ENCODE measurements at places on chromosomes 4 and X.

- DNase-seq = no peak
Measured at GRCh38 chrX:42943051-42943974, 165.3 kb upstream of the PPP1R2C start.

DNA sequence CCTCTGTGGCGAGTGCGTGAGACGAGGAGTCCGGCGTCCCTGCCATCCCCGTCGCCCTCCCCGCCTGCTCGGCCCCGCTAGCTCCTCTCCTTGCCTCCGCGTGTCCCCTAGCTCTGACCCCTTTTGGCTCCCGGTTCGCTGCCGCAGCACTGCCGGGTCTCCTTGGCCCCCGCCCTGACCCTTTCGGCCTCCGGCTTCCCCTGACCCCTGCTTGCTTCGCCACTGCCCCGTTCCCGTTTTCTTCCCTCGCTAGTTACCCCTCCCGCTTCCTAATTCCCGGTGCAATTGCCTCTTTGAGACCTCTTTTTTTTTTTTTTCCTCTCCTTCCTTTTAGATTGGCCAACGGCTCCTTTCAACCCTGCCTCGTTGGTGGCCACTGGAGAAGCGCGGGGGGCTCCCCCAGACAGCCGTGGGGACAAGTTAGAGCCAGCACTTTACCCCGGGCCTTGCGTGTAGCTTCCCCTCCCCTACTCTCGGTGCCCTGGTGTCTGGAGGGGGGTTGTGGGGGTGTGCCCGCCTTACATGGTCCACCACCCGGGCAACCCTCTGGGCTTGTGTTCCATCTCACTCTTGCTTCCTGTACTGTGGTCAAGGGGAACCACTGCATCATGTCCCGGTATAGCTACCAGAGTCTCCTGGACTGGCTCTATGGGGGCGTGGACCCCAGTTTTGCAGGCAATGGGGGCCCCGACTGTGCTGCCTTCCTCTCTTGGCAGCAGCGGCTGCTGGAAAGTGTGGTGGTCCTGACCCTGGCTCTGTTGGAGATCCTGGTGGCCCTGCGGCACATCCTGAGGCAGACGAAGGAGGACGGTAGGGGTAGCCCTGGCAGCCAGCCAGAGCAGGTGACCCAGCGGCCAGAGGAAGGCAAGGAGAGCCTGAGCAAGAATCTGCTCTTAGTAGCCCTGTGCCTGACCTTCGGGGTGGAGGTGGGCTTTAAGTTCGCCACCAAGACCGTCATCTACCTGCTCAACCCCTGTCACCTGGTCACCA lies 548 bp downstream of the TMEM164 start:
- DNase-seq = no peak

DNA sequence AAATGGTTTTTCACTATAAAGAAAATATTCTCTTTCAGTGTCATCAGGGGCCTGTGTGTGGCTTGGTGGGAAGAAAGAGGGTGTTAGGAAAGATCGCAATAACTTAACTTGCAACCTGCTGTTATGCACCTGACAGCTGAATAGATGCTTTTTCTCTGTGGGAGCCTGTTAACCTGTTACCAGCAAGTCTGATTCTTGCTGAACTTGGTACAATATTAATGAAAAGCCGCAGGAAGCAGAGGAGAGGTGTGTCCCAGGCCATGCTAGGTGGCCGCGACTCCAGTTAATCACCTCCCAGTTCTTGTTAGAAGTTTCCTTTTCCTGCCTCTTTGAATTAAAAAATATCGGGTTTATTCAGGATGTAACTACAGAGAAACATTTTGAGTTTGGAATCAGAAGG lies 494.8 kb upstream of the AGA start:
- DNase-seq = no peak

GRCh38 chr4:158255727-158256324 lies 45.5 kb downstream of the TMEM144 start:
- DNase-seq = no peak

GRCh38 chr4:188455062-188455752 lies 316.0 kb downstream of the TRIML1 start:
- DNase-seq = no peak

DNA sequence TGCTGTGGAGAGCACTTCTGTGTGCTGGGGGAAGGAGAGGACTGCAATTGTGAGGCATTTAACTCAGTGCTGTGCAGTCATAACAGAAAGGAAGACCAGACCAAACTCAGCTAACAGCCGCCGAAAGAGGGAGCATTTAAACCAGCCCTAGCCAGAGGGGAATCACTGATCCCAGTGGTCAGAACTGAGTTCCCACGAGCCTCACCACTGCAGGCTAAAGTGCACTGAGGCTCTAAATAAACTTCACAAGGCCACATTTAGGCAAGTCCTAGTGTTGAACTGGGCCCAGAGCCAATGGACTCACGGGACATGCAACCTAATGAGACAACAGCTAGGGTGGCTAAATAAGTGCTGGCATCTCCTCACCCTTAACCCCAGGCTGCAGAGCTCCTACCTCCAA lies 20.4 kb downstream of the IQCM start:
- DNase-seq = no peak

- no peak for DNase-seq
Measured at GRCh38 chr4:40576651-40577480, 52.8 kb downstream of the RBM47 start.

- no peak for DNase-seq
Measured at GRCh38 chr4:86965019-86965976, 30.5 kb downstream of the AFF1 start.

- no peak for DNase-seq
Measured at GRCh38 chr4:111399623-111400022, 745.6 kb upstream of the FAM241A start.

- no peak for DNase-seq
Measured at GRCh38 chr4:13174926-13175325, 309.2 kb downstream of the RAB28 start.

- no peak for DNase-seq
Measured at GRCh38 chr4:180285796-180286195, 1957.4 kb upstream of the TENM3 start.

DNA sequence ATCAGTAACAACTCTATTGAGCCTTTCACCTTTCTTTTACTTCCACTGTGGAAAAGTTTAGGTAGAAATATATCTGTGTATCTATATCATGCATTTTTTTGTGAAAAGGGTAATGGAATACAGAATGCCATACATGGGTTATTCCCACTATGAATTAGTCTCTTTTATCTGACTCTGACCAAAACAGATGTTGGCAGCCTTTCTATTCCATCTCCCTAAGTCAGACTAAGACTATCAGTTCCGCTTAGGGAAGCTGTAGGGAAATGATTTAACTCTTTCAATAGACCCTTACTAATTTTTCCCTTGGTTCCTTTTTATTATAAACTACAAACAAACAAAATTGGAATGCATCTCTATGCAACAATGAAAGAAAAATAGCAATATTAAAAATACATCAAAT lies 92.3 kb upstream of the LEF1 start:
- DNase-seq = no peak

DNA sequence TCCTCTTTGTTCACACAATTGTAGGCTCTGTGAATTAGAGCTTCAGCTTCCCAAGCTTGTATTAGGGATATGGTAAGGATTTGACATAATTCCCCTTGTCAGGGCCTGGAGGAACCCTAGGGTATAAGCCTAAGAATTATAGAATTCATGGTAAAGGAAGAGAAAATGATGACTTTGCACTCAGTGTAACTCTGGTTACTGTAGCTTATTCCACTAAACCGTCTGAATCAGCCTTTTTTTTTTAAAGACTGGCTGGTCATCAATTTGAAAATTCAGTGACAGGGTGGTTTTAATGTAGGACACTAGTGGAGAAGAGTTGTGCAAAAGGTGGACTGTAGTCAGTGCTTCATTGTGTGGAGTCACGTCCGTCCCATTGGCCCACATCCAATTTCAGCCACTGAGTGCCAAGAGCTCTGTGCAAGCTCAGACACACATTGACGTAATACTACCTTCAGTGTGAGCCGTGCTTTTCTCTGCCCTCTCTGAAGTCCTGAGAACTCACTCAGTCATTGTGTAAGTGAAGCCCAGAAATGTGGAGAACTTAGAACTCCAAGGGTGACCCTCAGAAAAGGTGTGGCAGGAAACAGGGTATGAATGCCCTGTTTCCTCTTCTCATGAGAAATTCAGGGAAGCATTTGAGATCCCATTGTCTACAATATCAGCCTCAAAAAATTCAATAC lies 449.8 kb downstream of the C4orf33 start:
- no peak for DNase-seq

- DNase-seq = no peak
Measured at GRCh38 chr4:5940470-5941203, 47.8 kb upstream of the CRMP1 start.

GRCh38 chr4:186170966-186171365 lies 20.4 kb upstream of the CYP4V2 start:
- DNase-seq = no peak

DNA sequence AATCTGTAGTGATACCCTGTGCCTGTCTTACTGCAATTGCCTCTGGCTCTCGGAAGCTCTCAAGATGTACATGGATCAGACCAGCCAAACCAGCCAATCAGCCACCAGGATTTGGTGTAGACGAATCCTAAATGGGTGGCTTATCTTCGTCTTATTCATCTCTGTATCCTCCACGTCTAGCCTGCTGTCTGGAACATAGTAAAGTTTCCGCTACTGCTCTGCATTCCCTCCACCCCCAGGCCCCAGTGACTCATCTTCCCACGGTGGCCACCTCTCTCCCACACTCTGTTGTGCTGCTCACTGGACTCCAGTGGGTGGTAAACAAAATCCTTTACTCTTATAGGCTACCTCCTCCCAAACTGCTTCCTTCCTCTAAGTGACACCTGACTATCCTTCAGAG lies 37.8 kb downstream of the SEPTIN6 start:
- peak; percentile 29 for DNase-seq

GRCh38 chr4:129218897-129219296 lies 122.9 kb downstream of the C4orf33 start:
- no peak for DNase-seq

- DNase-seq = no peak
Measured at GRCh38 chr4:3304831-3305609, 12.2 kb downstream of the RGS12 start.

DNA sequence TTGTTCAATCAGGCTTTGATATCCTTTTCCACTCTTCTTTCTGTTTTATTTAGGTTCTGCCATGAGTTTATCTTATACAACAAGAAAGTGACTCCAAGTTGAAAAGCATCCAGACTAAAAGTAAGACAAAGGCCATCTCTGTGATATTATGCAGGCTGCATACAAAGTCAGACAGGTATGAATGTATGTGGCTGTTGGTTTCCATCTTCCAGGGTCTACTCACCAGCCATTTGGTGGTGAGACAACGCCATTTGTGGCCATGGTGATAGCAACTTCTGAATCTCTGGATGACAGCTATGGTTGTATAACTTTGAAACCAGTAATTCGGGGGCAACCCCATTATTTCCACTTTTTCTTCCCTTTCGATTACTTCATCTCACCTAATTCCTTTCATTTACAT lies 17.2 kb upstream of the MSL3 start:
- no peak for DNase-seq

GRCh38 chr4:126850286-126850685 lies 782.5 kb upstream of the INTU start:
- no peak for DNase-seq

DNA sequence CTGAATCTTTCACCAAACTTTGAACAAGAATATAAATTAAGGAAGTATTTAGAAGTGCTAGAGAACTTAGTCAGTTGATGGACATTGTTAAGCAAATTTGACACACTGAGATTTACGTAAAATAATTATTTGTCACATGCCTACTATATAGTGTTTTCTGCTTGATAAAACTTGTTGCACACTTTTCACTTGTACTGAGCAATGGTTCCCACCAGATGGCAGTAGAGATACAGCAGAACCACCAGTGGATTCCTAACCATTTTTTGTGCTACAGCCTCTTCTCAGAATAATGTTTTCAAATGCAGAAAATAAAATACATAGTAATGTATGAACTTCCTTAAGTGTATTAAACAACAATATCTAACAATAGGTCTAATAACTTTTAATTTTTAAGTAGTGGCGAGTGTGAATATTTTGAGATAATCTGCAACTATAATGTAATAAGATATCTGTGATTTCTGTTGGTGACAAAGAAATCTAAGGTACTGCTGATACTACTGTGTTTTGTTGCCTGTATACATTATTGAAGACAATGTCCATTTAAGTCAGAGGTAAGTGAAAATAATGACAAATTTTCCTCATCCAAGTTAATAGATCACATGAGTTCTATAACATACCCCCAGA lies 81.2 kb downstream of the APOOL start:
- DNase-seq = no peak

- no peak for DNase-seq
Measured at GRCh38 chrX:48826876-48827653, 752 bp downstream of the ERAS start.

DNA sequence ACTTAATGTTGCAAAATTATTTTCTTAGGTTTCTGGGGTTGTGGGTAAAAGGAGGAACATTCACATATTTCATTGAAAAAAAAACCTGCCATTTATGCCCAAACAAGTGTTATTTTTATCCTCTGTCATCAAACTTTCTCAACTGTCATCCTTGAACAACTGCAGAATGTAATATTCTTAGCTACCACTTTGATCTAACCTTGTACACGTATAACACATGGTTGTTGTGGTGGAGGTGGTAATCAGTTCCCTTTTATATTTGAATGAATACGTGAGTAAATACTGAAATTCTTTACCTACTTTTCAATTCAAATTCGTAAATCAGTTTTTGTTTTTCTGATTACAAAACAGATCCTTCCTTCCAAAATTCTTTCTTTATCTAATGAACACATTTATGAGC lies 3.8 kb upstream of the AMMECR1 start:
- no peak for DNase-seq

- no peak for DNase-seq
Measured at GRCh38 chr4:2792396-2792710, 532 bp upstream of the SH3BP2 start.

GRCh38 chr4:1830642-1831228 lies 25.2 kb downstream of the LETM1 start:
- DNase-seq = no peak

DNA sequence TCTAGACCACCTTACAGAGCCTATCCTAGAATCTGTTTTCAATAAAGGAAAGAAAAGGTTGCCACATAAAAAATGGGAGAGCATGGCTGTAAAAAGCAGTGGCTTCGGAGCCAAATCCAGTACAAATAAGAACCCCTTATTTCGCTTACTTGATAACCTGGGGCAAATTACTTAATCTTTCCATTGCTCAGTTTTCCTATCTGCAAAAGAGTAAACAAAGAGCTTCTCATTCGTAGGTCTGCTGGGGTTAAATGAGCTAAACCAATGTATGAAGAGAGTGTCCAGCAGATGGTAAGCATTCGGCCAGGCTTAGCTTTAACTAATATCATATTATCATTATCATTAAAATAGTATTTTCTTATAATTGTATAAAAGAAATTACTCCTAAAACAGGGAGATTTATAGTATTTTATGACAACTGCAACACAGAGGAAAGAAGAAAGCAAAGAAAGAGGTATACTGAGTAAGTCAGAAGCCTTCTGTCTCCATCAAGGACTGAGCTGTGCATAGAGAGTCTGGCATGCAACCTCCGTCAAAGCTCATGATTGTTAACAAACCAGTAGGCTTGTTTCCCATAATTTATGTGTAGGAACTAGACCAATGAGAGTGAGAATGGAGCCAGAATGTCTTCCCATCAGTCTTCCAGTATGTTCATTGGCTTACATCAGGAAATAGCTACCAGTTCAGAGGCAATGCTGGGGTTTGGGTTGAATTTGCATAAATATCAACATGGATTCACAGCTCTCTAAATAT lies 364.9 kb downstream of the UNC5C start:
- DNase-seq = no peak

Measured in stimulated activated CD4-positive, alpha-beta T cell treated with anti-CD3 and anti-CD28 coated beads, Interleukin-1b, Interleukin-23, amount 100 ng/mL, for 1 hour (primary cell).